ENCODE measurements at places on chromosomes 5 and 9. TPM values are rescaled to one million over a fixed set of nuclear protein-coding genes. Genes with fewer than 3 reads are reported as not detected.

The HTR4 gene
- total RNA-seq = 0.15 TPM

The EPB41L4A gene
- 22.6 TPM for total RNA-seq

The THBS4 gene
- 6.0 TPM for total RNA-seq

DNA sequence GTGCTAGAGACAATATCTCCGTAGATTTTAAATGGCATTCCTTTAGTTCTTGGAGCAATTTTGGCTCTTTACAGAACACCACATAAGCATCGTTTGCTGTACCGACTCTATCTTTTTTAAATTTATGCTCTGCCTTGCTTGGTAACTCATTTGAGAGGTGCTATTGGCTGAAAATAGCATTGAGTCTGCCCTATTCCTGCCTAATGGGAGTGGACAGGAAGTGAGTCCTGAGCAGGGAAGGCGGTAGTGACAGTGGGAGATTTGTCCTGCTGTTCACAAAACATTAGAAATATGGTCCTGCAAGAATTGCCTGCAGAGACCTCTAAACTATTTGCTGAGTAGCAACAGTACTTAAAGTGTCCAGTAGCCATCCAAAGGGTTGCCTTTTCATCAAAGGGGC is 115.2 kb upstream of the IFNE start:
- DNase-seq = no peak

DNA sequence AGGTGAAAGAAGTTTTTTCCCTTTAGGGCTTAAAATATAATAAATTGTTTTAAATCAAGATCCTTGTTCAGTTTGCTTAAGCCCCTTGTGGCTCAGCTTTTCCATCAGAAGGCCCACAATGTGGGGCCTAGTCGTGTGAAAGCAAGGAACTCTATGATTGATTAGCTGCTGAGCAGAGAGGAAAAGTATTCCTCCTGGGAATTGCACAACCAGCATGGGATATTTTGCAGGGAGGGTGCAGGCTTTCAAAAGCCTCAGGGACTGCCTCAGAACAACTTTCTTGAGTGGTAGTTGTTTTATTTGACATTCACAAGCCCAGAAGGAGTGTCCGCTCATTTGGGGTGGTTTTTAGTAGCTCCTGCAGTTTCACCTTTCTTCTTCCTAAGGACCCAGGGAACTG is 19.8 kb downstream of the TTC23L start:
- DNase-seq = no peak

DNA sequence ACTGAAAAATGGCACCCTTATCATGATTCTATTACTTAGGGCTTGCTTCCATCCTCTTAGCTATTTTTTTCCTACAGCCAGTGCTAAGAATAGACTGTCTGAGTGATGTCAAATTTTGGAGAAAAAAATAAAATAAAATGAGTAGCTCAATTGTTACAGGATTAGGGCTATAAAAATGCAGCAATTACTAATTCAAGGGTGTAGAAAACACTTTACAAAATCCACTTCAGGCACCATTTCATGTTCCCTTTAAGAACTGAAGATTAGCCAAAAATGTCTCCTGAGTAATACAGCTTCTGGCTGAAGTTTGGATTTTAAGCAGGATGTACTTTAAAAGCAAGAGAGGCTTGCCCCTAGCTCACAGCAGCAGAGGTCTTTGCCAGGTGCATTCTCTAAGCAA is 240.5 kb upstream of the IRX1 start:
- no peak for DNase-seq

DNA sequence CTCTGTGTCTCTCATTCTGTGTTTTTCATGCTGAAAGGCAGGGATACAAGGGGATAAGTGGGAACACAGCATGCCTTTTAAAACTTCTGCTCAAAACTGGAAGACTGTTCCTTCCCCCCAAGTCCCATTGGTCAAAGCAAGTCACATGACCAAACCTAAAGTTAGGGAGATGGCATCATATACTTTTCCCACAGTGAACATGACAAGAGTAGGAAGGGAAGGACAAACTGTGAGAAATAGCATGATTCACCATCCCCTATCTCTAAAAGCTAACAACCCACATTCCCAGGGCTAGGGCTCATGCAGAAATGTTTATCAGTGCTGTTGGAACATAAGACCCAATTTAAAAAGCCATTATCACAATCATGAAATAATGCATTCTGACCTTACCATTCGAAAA is 24.2 kb upstream of the SHISAL2B start:
- no peak for DNase-seq

Measured in breast epithelium (tissue), 4 donors.